ENCODE measurements at places on chromosomes 6 and 20.

- no peak for DNase-seq
Observed at GRCh38 chr6:41463062-41463930, 82.9 kb upstream of the FOXP4 start.

DNA sequence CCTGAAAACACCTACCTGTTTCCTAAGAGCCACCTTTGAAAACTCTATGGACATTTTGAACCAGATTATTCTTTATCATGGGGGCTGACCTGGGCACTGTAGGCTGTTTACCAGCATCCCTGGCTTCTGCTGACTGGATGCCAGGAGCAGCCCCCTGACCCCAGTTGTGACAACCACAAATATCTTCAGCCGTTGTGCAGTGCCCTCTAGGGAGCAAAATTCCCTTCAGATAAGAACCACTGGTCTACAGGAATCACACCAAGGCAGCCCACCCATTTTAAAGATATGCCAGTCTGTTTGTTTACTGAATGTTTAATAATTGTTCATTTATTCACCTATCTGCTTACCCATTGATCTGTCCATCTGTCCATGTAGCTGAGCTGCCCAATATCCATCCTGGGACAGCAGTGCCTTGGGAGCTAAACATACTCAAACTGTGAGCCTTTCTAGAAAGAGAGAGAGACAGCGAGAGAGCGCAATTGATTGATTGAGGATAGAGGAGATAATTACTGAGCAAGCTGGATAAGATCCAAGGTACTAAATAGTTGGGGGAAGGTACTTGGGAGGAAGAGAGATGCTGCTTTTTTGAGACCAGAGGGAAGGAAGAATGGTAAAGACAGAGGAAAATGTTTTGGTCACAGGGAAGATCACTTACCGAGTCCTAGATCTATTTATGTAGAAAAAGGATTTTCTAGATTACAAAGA, 276.8 kb downstream of the NRN1 start:
- DNase-seq, result no peak

- no peak for DNase-seq
Observed at GRCh38 chr6:157181649-157182048, 141.7 kb downstream of the TMEM242 start.

DNA sequence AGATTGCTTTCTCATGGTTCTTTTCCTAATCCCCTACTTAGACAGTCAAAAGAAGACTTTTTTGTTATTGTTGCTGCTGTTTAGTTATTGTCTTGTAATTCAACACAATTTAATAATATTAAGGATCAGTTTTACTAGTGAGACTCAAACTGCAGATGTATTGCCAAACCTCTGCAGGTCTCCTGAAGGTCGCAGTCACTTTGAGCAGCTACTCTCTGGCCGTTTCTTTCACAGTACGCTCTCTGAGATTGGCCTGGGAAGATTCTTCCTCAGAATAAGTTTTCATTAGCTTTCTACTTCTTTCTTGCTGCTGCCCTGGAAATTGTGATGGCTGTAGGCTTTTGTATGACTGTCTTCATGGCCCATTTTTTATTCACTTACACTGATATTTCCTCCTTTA, 930.8 kb downstream of the QKI start:
- no peak for DNase-seq

- no peak for DNase-seq
Observed at GRCh38 chr6:140317950-140318349, 943.5 kb upstream of the CITED2 start.

DNA sequence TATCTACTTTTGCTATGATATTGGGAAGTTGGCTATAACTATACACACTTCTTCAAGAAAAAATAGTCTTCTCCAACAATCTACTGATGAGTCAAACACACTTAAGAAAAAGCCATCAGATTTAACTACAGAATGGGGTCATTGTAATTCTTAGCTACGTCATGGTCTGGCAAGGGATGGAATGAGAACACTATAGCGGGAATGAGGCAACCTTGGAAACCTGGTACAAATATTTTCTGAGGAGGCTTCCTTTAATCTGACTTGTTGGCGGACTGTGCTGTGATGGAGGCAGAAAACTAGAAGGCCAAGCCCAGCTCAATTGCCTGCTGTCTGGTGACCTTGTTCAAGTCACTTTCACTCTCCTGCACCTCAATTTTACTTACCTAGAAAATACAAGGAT, 586.8 kb upstream of the JAG1 start:
- DNase-seq, result no peak

GRCh38 chr6:121691126-121691551, 255.7 kb downstream of the GJA1 start:
- no peak for DNase-seq

- no peak for DNase-seq
Observed at GRCh38 chr6:94099072-94099471, 679.7 kb upstream of the EPHA7 start.

- DNase-seq, result no peak
Observed at GRCh38 chr20:54305421-54305820, 97.5 kb downstream of the PFDN4 start.

- no peak for DNase-seq
Observed at GRCh38 chr6:9405825-9406224, 970.5 kb upstream of the SLC35B3 start.

DNA sequence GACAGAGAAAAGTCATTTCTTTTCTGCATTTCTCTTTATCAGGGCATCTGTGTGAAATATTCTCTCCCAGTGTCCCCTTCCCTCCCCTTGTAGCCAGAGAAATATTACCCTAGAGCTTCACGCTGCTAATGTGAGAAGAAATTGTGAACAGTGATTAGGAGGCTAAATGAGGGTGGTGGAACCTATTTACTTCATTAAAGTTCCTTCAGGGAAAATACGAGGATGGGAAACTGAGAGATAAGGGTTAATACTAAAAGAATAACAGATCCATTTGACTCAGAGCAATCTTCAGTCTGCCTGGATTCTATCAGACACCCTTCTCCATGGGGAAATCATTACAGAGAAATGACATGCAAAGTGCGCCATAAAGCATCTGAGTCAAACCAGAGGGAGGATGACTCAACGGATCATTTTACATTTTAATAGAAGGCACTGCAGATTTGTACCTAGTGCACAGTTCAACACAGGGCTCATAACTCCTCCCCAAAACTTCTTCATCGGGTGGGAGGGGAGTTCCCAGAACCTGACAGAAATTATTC, 131.3 kb downstream of the GJA10 start:
- no peak for DNase-seq

GRCh38 chr20:15056246-15056645, 718.8 kb upstream of the FLRT3 start:
- DNase-seq, result no peak

GRCh38 chr20:37845241-37845681, 57.7 kb upstream of the VSTM2L start:
- no peak for DNase-seq

- DNase-seq, result no peak
Observed at GRCh38 chr20:32067234-32067821, 15.3 kb downstream of the HCK start.

DNA sequence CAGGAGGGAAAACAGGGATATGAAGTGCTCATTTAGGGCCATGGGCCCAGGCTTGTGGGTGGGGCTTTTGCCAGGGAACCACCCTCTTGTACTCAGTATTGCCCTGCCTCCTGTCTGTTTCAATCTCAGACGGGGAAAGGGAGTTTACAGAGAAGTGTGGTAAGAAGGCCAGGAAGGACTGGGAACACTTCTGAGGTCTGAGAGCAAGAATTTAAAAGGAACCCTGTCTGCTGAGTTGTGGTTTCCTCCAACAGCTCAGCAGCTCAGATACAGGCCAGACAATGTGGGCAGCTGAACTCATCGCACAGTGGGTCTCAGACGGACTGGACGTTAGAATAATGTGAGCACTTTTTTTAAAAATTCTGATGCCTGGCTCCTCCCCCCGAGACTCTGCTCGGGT, 354.1 kb upstream of the ARID1B start:
- no peak for DNase-seq

DNA sequence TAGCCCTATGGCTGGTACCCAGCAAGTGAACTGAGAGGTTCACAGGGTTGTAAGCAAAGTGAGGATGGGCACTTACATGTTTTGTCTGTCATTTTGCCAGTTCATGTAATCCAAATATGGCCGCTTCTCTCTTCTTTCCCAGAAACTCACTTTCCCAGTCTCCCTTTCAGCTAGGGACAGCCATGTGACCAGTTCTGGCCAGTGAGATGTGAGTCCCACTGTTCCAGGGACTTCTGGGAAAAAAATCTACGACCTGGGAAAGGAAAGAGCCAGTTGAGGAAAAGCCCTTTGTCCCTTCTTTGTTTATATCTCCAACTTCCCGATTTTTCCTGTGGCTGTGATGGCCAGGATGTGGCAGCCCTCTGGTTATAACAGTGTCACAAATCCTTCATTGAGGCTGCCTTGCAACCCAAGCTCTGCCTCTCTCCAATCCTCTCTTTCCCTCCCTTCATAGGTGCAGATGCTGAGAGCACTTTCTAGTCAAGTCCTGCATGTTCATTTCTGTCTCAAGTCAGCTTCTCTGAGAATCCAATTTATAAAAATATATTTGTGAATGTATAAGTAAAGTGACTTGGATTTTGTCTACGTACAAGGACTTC, 148.6 kb upstream of the ZFP64 start:
- no peak for DNase-seq

DNA sequence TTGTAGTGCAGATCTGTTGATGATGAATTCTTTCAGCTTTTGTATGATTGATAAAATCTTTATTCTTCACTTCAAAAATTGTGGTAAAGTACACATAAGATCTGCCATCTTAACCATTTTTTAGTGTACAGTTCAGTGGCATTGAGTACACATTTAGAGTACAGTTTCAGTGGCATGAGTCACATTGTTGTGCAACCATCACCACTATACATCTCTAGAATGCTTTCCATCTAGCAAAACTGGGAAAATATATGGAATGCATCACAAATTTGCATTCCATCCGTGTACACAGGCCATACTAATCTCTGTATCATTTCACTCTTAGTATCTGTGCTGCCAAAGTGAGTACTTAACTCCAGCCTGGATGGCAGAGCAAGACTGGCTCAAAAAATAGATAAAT, 28.7 kb downstream of the SIRPD start:
- DNase-seq, result no peak

GRCh38 chr6:127833336-127833735, 67.5 kb downstream of the THEMIS start:
- no peak for DNase-seq

DNA sequence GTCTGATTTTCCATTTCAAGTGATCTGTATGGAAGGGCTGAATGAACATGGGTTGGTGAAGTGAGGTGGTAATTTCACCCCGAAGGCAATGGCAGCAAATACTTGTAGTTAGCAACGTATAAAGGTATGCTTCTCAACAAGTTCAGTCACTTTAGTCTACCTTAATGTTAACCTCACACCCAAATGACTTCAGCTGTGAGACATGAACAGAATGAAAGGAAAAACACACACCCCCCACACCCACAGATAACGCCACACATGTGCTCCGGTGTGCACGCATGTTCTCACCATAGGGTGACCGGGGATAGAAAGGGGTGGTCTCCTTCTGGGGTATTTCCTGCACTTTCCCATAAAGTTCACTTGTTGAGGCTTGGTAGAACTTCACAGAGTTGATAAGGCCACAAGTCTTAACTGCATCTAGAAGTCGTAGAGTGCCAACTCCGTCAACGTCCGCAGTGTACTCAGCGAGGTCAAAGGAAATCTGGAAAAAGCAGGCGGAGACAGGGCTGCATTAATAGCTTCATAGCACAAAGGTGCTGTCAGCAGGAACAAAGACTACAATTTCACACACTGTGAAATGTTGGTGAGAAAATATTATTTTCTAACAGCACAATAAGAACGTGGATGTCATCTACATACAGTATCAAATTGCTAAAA, 284.8 kb downstream of the GMDS start:
- DNase-seq, result no peak

DNA sequence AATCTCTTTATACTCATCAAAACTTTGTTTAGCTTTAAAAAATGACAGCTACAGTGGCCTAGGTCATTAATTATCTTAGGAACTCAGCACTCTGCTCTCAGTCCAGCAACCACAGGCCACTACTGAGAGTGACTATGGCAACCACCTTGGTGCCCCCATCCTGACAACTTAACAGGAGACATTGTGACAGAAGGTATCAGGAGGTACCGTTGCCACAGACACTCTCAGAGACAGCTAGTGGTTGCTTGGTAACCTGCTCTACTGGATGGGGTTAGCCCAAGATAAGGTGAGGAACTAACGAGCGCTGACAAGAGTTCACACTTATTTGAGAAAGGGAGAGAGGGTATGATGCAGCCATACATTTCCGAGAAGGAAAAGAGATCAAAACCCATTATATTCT, 76.1 kb upstream of the TFAP2D start:
- no peak for DNase-seq

GRCh38 chr6:113616701-113617274, 240.4 kb upstream of the MARCKS start:
- no peak for DNase-seq

DNA sequence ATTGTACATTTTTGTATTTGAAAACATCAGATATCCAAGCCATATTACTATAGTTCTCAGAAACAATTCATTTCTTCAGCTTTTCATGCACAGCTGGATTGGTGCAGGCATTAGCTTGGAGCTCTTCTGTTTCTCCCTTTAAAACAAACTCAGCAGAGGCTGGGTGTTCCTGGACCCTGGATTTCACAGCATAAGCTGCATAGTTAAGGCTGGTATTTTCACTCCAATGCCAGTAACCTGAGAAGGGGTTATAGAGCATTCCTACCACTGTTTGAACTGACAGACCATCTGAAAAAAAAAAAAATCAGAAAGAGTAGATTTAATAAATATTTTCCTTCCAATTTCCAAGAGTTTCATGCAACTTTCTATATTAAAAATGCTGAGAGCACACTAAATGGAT, 20.1 kb upstream of the FAXC start:
- DNase-seq, result no peak

DNA sequence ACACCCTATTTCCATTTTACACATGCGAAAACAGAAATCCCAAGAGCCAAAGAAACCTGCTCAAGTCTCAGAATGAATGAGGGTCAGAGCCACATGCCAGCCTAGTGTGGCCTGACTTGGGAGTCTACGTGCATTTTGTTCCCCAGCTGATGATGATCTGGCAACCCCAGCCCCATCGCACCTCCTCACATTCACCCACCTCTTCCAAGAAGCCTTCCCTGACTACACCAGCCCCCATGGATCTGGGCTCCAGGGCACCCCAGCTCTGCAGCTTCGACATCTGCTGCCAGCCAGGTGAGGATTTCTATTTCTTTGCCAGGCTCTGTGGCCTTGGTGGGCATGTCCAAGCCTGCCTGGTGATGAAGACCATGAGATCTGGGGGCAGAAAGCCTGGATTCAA, 41.0 kb downstream of the ANGPT4 start:
- no peak for DNase-seq

DNA sequence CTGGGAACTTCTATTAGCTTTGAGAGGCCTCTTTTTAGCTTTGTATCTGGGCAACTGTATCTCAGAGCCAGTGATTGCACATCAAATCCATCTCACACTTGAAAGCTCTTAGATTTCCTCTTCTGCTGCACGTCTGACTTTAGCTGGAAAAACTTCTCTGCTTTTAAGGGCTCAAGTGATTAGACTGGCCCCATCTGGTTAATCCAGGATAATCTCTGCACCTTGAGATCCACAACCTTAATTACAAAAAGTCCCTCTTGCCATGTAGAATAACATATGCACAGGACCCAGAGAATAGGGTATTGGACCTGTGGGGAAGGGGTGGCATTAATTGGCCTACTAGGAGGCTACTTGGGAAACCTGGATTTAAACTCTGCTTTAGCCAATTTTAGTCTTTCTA, 24.2 kb downstream of the KLHL31 start:
- no peak for DNase-seq
